ENCODE measurements at places on chromosomes 7 and 10.

DNA sequence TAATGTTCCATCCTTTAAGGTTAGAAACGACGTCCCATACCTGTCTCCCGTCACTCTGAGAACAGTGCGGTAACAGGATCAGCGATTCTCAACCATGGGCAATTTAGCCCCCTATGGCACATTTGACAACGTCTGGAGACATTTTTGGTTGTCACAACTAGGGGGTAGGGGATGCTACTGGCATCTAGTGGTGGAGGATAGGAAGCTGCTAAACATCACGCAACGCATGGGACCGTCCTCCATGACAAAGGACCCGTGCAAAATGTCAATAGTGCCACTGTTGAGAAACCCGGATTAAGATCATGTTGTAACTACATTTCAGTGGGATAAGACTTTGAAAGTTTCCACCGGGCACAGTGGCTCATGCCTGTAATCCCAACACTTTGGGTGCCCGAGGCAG is 5.0 kb upstream of the PAXIP1 start:
- no peak for DNase-seq

GRCh38 chr10:87818505-87819288 is 671 bp upstream of the ATAD1 start:
- peak; percentile 65 for DNase-seq

GRCh38 chr7:22364900-22365299 is 7.9 kb upstream of the RAPGEF5 start:
- no peak for DNase-seq

GRCh38 chr7:40133561-40134427 is 628 bp downstream of the MPLKIP start:
- no peak for DNase-seq

- no peak for DNase-seq
Observed at GRCh38 chr7:20246236-20246635, 29.1 kb upstream of the MACC1 start.

- DNase-seq: no peak
Observed at GRCh38 chr10:96470116-96470743, 43.5 kb downstream of the TLL2 start.

DNA sequence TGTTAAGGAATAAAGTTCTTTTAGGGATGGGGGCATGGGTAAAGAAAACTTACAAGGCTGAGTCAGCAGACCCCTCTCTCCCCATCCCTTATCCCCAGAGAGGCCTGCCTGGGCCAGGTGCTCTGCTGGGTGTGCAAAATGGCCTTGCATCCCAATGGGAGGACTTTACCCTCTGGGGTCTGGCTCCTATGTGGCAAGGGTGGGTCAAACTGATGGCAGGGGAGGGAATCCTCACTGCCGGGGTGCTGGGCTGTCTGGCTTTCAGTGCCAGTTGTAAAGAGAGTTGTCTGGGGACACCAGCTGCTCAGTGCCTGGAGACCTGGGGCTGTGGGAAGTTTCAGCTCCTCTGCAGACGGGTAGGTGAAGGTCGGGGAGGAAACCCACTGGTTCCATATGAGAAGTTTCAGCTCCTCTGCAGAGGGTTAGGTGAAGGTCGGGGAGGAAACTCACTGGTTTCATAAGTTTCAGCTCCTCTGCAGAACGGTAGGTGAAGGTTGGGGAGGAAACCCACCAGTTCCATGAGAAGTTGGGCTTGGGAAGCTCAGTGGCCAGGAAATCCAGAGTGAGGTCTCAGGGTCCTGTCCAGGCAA is 127.2 kb upstream of the PODXL start:
- DNase-seq: no peak

DNA sequence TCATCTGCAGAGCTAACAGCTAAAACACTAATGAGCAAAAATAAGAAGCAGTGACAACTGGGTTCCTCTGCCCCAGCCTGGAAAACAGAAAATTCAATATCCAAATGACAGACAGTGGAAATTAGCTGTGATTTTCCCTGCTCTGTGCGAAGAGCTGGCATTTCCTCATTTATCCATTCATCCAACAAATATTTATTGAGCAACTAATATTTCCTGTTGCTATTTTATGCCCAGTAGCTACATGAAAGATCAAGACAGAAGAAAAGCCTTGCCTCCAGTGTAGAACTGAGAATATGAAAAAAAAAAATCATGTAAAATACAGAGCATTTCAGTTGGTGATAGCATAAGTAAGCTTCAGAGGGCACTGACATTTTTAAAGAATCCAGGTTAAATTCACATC is 140.9 kb downstream of the ABCA13 start:
- no peak for DNase-seq

- DNase-seq: no peak
Observed at GRCh38 chr7:51950813-51951212, 634.2 kb upstream of the COBL start.

DNA sequence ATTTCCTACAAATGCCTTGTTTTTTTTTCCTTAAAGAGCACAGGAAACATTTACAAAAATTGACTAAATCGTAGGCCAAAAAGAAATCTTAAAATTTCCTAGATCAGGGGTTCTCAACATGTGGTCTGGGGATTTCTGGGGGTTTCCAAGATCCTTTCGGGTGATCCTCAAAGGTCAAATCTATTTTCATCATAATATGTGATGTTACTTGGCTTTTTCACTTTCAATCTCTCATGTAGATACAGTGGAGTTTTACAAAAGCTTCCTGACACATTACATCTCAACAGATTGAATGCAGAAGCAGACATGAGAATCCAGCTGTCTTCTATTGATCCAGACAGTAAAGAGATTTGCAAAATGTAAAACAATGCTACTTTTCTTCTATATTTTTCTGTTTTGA is 497.3 kb downstream of the INHBA start:
- no peak for DNase-seq

DNA sequence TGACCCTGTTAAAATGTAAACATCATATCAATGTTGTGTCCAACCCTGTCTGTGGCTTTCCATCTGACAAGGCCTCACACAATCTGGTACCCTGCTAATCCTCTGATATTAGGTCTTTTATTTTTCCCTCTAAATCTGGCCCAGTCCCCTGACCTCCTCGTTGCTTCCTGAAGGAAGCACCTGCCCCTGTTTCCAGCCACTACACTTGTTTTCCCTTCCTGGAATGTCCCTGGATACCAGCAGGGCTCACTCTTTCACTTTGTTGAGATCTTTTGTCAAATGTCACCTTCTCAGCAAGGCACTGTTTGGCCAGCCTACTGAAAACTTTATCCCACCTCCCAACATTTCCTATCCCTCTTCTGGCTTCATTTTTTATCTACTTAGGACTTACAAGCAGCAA is 2.1 kb downstream of the SAMD9L start:
- DNase-seq: no peak

DNA sequence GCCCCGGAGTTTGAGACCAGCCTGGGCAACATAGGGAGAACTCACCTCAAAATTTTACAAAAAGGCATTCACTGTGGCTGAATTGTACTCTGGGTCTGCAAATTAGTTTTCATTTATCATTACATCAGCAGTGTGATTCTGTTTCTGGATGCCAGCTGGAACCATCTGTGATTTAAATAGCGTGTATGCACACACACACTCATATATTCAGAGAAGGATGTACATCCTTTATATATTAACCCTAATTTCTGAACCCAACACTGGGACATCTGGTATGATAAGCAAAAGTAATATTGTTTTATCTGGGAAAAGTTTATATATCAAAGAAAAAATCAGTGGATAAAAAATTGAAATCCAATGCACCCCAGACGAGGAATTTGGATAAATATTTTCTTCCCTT is 33.8 kb upstream of the LYZL1 start:
- DNase-seq: no peak

DNA sequence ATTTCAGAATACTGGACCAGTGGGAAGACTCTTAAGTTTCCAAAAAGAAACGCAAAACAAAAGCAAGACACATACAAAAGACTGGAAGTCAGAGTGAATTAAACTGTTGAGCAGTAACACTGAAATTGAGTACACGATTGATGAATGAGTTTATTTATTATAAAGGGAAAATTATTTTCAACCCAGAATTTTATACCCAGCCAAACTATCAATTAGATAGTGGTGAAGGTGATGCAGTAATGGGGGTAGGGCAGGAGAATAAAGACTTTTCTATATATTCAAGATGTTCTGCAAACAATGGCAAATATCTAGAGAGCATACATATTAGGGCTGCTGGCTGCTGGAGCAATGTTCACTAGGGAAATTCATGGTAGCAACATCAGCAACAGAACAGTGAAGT is 143.7 kb upstream of the NPVF start:
- no peak for DNase-seq

DNA sequence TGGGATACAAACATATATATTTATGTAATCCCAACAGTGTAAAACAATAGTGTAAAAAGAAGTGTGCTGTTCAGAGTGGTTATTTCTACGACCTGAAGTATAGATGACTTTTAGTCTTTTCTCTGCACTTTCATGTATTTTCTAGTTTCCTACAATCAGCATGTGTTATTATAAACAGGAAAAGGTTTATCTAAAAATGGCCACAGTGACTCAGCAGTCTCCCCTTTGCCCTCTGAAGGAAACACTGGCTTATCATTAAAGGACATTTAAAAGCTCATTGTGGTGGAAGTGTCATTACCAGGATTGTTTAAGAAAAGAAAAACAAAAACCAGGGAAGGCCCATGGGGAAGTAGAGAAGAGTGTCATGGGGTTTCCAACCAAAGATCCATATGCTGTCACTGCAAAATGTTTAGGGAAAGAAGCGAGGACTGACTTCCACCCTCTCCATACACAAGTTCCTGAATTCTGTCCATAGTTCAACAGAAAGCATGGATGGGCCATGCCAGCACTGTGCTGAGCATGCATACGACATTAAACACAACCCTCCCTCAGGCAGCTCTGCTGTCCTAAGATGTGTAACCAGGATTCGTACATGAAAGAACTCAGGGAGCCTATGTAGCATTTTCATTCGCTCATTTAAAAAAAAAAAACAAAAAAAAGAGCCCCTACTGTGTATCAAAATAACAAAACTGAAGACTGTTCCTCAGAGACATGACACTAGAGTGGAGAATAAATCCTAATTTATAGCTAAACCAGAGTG is 10.2 kb downstream of the CYREN start:
- DNase-seq: no peak

DNA sequence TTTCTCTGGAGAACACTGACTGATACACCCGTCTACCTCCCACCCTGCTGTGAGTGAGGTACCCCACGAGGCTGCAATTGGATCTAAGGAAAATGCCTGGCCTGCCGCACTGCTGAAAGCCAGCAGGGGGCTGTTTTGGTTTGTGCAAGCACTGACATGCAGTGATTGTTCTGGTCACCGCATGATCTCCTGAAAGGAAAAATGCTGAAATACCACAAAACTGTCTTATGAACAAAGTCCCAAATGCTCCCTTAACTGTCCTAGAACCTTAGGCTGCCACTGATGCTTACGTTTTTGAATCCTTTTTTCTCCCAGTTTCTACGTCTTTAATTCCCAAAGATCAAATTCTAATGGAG is 132.7 kb downstream of the JCAD start:
- DNase-seq: no peak

- no peak for DNase-seq
Observed at GRCh38 chr10:70564901-70565351, 37.6 kb downstream of the PRF1 start.

DNA sequence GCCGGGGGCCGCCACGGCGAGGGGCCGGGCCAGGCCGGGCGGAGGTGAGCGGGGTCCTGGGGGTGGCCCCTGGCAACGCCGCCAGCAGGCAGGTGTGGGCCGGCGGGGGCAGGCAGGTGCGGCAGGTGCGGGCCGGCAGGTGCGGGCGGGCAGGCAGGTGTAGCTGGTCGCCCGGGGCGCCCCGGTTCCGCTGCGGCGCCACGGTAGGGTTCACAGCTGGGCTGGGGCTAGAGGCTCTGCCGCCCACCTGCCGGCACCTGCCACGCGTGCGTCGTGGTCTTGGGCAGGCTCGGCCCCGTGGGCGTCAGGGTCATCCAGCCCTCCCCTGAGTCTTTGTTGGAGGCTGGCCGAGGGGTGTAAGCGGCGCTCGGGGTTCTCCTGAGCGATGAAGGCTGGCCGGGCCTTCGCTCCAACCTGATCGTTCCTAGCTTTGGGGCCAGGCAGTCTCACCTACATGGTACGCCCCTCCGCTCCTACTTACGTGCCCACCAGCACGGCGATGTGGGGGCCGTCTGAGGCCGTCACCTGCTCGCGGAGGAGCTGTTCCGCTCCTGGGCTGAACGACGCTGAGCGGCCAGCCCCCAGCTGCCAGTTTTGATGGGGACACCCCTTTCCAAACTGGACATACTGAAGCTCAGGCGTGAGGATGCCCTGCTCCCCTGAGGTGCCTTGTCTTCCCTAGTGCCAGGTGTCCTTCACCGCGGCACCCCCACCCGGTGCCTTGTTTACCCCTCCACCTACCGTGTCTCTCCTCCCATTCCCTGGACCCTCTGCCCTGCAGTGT is 493 bp downstream of the ZMIZ2 start:
- no peak for DNase-seq

GRCh38 chr10:103433858-103434257 is 18.3 kb downstream of the CALHM2 start:
- DNase-seq: no peak

DNA sequence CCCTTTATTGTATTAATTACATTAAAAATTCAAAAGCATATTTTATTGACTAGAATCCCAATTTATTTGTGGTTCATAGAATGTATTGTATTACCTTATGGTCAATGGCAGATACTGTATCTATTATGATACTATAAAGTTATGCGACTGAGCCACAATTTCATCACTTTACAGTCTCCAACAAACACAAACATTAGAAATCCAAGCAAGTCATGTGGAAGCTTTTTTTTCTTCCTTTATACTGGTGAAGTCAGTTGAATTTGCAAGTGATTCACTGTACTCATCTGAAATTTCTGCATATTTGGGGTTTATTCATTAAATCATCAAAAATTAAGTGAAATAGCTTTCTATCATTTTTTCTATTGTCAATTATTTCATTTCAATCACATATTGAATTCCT is 54.3 kb downstream of the BMPER start:
- DNase-seq: no peak

DNA sequence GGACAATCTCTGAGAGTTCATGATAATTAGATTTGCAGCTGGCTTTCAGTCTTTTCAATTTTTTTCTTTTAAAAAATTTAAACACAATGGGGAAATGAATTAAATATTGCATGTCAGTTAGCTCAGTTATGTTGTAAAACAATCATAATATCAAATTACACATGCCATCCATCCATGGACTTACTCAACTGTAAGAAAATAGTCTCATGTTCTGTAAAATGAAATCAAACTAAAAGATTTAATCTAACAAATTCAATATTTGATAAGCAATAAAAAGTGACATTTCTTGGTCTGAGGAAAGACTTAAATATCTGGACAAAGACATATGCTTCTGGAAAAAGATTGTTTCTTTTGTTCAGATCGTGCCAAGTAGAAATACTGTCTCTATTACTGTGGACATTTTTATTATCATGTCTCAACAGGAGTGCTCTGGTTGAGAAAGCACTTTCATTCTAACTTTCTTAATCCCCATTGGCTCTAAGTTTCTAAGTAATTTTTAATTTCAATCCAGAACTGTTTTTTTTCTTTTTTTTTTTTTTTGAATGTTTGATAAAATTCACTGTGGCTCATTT is 179.2 kb upstream of the FAM3C start:
- DNase-seq: no peak
